Cardiac muscle cell (in vitro differentiated cells and primary cell): ENCODE measurements at places on chromosomes 4 and X. TPM values are rescaled to one million over a fixed set of nuclear protein-coding genes. Genes with fewer than 3 reads are reported as not detected.

DNA sequence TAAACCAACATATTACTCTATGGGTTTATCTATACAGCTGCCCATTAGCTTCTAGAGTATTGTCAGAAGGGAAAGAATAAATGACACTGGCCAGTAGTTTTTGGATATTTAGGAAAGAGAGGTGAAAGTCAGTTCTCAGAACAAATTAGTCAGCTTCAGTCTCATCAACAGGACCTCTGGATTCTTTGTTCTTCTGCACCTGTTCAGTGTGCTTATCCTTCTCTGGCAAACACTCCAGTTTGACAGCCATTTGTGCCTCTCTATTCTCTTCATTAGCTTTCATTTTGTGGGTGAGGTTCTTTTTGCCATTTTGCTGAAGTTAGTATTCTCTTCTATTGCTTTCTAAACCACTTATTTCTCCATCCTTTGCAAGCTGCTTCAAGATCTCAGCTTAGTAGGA lies 107.0 kb downstream of the PCDH18 start:
- DNase-seq = no peak

GRCh38 chr4:55031158-55031557 lies 94.2 kb downstream of the KDR start:
- no peak for DNase-seq

DNA sequence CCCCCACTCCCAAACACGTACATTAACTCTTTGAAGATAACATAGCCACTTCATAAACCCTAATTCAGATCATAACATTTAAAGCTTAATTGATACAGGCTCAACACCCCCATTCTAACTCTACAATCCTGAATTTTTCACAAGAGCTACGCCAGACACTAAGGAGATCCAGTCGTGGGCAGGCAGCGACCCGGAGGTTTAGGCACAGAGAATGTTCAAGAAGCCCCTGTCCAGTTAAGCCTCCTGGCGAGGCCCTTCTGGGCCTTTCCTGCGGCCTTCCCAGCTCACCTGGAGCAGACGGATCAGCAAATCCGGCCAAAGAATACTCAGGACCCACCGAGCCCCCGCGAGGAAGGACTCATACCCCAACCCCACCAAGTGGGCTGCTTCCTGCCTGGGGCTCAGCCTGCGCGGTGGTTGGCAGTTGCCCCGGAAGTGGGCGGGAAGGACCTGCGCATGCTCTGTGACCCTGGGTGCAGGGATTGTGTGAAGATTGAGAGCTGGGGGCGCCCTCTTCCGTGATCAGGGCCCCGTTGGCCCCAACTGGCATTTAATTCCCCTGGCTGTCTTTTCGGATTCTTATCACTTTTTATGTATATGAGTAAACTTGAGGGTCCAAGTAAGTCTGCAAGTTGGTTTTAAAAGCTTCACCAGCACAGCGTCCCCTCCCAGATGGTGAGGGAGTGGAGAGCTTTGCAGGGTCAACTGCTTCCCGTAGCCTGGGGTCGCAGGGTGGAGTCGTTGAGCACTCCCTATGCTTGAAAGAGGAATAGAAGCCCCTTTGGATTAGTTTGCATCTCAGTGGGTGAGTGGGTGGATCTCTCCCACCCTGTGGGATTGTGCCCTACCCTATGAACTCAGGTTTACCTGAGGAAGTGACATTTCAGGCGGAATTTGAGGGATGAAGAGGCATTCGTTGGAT lies at the start of gene TRIM61:
Gene TRIM61 (minus strand): TSS at position 415 of the 922 bp plus-strand sequence. CDS start 7,655 bp downstream, outside the sequence.
- DNase-seq = peak; percentile 76

DNA sequence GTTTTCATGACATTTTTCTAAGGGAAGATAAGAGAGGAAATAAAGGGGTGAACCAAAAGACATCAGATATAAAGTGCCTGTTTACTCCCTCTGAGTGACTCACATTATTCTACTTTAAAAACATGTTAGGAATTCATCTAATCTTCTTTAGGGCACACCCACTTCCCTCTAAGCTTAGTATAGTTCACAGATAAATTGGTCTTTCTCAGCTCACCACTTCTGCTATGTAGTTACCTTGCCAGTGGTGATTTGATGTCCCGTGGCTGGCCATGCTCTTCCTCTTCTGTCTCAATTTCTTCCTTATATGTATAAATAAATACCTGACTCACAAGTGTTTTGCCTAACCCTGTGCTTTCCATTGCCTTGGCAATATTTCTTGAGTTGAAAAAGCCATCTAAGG lies 96.8 kb downstream of the PDLIM5 start:
- DNase-seq = peak; percentile 91

- DNase-seq = no peak
Measured at GRCh38 chr4:21198683-21199082, 498.4 kb downstream of the PACRGL start.

- DNase-seq = no peak
Measured at GRCh38 chrX:69412661-69413060, 91.5 kb upstream of the NALF2 start.

DNA sequence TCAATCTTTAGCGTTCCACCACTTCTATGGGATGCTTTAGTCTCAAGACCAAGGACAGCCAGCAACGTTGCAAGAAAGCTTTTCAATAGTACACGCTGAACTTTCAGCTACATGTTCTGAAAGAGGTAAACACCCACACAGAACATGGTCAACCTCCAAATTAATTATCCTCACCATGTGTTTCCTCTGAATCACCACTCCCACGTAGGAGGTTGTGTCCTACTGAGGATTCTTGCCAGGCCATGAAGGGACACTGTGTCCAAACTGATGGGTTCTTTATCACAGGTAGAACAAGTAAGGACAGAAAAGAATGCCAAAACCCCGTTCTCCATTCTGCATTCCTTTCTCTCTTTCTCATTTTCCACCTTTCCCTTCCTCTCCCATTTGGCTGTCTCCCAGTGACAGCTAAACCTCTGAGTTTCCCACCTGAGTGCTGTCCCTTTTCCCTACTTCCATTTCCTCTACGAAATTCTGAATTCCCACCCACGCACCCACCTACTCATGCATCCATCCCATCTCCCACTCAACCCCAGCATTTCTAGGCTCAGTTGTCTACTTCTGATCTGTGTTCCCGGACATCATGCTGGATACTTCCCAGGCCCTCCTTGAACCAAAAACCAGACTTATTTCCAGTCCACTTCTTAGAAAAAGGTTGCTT lies 29.0 kb upstream of the GPM6B start:
- DNase-seq = no peak

DNA sequence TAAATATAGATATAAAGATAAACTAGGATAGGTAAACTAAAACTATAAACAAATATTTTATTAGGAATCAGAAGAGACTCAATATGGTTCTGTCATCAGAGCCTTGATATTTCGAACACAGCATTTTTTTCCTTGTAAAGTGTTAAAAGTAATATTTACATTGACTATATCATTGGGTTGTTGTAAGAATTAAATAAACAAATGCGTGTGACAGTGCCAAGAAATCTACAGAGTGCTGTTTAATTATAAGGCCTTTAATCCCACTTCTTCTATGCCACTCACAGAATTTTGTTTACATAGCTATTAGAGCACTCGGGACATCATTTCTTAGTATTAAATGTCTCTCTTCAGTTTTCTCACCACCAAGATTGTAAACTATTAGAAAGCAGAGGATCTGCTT lies 807.4 kb downstream of the FSTL5 start:
- DNase-seq = no peak

GRCh38 chrX:154485150-154486051 lies 1.0 kb downstream of the UBL4A start:
- no peak for DNase-seq

DNA sequence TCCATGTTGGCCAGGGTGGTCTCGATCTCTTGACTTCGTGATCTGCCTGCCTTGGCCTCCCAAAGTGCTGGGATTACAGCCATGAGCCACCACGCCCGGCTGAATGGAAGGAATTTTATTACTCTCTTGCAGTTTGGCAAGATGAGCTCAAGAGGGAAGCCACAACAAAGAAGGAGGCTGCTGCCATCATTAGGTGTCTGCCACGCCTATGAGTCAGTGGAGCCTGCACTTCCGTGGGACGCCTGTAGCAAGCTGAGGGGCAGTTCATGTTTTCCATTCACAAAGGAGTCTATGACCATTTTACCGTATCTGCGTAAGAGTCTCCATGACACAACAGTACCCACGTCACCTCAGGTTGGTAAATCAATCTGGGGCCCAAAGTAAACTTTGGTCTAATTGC lies 51.2 kb upstream of the CHRNA9 start:
- no peak for DNase-seq

DNA sequence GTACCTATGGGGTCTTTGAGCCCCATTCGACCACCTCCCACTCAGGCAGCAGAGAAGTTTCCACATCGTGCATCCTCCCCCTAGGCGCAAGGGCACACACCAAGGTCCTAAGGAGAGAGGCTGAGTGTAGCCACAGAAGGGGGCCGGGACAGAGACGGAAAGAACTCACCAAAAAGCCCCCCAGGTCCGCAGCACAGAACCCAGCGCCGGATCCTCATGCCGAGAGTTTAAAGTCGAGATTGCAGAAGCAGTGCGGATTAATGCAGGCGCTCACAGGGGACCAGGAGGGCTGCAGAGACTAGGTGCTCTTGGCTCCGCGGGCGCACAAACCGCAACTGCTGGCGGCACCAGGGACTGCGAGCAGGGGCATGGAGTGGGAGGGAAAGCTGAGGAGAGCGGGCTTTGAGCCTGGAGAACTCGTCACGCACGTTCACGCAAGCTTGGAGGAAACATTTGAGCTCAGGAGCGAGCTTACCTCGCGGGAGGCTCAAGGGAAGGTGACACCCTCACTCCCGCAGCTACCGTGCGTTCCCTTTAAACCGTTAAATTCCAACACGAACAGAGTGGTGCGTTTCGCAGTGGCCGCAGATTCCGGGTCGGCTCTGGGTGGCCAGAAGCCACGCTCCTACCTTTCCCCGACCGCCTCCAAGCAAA lies 8.5 kb downstream of the NKX3-2 start:
- no peak for DNase-seq

- no peak for DNase-seq
Measured at GRCh38 chrX:150873616-150874015, 24.9 kb downstream of the CD99L2 start.

GRCh38 chr4:144714166-144714565 lies 68.2 kb downstream of the HHIP start:
- no peak for DNase-seq

- no peak for DNase-seq
Measured at GRCh38 chr4:150609131-150609530, 27.2 kb downstream of the MAB21L2 start.

GRCh38 chrX:22746081-22746480 lies 253.7 kb upstream of the DDX53 start:
- DNase-seq = no peak

- no peak for DNase-seq
Measured at GRCh38 chrX:53186351-53186750, 38.7 kb downstream of the KDM5C start.

DNA sequence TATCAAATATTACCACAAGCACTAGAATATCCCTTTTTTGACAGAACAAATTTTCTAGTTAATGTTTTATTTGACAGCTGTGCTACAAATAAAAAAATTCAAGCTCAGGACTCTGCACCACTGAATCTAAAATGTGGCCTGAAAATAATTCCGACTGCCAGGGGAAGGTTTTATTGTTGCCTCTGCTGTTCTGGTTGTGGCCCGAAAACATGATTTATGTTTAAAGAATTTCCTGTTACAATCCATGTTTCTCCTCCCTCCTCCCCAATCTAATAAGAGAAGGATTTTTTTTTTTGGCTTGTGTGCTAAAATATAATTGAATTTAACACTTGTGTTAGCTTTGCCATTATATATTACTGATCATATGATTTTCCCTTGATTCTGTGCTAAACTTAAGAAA lies 227.8 kb downstream of the DCLK2 start:
- peak; percentile 80 for DNase-seq

DNA sequence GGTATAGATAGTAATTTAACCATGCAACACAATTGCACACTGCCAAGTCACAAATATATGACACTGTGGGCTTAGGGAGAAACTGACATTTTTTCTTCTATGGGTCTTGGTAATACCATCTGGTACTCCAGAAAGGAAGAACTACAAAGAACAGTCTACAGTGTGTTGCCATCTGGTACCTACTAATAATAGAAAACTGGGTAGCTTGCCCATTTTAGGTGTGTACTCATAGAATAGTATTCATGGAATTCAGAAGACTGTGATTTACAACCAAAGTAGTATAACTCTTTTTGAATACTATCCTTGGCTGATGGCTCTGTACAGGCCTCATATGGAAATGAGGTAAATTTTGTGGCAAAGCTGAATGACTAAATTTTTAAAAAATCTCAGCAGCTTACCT lies 132.6 kb upstream of the RPS6KA6 start:
- no peak for DNase-seq

GRCh38 chr4:112170451-112170993 lies 25.3 kb downstream of the FAM241A start:
- no peak for DNase-seq

DNA sequence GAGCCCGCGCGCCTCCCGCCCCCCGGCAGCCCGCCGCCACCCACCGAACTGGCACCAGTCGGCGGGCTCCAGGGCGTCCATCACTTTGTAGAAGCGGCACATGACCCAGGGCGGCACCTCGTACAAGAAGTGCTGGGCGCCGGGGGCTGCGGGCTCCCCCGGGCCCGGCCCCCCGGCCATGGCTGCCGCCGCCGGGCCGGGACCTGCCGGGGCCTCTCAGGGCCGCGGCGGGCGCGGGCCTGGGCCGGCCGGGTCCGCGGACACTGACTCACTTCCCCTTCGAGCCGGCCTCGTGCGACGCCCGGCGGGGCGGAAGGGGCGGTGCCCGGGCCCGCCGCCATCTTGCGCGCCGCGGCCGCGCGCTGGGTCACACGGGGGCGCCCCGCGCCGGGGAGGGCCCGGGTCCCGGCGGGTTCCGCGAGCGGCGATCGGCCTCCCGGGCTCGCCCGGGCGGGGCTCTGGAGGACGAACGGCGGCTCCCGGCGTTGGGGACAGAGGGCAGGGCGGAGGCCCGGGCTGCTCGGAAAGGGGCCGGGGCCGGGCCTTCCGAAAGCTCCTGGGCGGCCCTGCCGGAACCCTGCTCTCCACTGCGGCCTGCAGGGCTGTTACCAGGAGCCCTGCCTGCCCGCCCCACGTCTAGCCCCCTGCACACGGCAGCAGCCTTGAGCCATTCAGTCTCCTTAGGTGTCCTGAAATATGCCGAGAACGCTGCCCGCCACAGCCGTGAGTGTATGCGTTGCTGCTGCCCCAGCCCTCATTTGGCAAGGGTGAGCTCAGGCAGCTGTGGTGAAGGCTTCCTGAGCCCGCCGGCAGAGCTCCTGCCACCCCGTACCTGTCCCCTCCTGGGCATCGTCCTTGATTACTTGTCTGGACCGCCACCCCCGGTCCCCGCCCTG lies at the start of gene IRAK1:
Gene IRAK1 (minus strand): TSS at position 270 of the 896 bp plus-strand sequence. CDS start 90 bp downstream, at position 180.
- DNase-seq = peak; percentile 68

DNA sequence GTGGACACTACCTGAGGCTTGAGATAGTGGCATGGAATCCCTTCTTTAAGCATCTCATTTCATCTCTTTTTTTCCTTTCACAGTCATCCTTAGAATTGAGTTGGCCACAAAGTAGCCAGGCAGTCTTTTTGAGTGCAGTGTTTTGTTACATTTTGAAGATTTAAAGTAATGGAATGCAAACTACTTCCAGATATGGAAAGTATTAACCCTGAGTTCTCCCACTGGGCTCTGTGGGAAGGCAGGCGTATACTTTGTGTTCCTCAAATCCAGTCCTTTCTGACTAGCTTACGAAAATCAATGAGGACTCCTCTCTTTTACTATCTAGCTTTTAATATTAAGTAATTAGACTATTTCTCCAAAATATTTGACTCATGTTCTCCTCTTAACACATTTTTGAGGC lies 29.9 kb downstream of the PCDH10 start:
- DNase-seq = no peak

GRCh38 chr4:146643812-146644401 lies 5.2 kb downstream of the POU4F2 start:
- DNase-seq = peak; percentile 73

The SPANXC gene
- total RNA-seq = not detected in 2 replicates

The PAGE4 gene
- not detected in 2 replicates for total RNA-seq

The GAGE1 gene
- not detected in 2 replicates for total RNA-seq

The POU3F4 gene
- 0.03 TPM in 1 of 2 replicates, not detected in the other for total RNA-seq

The KCND1 gene
- 1.1 and 2.6 TPM in 2 replicates for total RNA-seq

The TEX13D gene
- not detected in 2 replicates for total RNA-seq
